ENCODE measurements at places on chromosomes 7 and 10.

- no peak for DNase-seq
Measured at GRCh38 chr10:43136995-43137716, 1.1 kb upstream of the CSGALNACT2 start.

GRCh38 chr7:121313793-121314676 lies 14.8 kb upstream of the WNT16 start:
- no peak for DNase-seq

- DNase-seq, result no peak
Measured at GRCh38 chr10:85922356-85923129, 444.1 kb downstream of the GRID1 start.

DNA sequence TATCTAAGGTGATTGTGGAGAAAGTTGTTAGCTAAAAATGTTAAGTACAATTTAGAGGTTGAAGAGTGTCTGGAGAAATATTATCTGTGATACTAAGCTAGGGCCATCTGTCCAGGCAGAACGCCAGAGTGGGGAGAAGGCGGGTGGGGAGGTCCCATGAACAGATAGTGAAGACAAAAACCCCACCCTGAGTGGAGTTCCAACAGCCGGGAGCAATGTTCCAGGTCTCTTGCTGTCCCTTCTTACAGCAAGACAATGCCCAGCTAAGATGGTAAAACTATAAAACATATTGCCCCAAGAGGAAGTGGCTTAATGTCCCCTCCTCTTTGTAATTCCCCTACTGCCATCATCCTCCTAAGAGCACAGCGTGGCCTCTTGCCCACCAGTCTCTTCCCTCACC lies 10.4 kb upstream of the IL15RA start:
- DNase-seq, result no peak

- DNase-seq, result no peak
Measured at GRCh38 chr10:12628964-12629766, 279.8 kb downstream of the CAMK1D start.
